Esophagus (tissue), 2 donors: ENCODE measurements at places on chromosomes 3 and 15. TPM values are rescaled to one million over a fixed set of nuclear protein-coding genes. Genes with fewer than 3 reads are reported as not detected.

CACNA1D gene
- polyA plus RNA-seq, result 0.61 TPM

CHL1 gene
- polyA plus RNA-seq, result 3.4 TPM

EFHB gene
- polyA plus RNA-seq, result 1.7 TPM

GRAMD2A gene
- polyA plus RNA-seq, result 1.1 TPM

LXN gene
- polyA plus RNA-seq, result 7.0 TPM

CLSTN2 gene
- polyA plus RNA-seq, result 0.20 TPM

NAA50 gene
- polyA plus RNA-seq, result 24.7 TPM

MAP2K1 gene
- 68.1 TPM for polyA plus RNA-seq

CNTN6 gene
- polyA plus RNA-seq, result not detected

SLC12A1 gene
- not detected for polyA plus RNA-seq

PTX3 gene
- 0.40 TPM for polyA plus RNA-seq

IGSF11 gene
- polyA plus RNA-seq, result 0.95 TPM

LRRC31 gene
- polyA plus RNA-seq, result not detected

ZMYND10 gene
- 0.35 TPM for polyA plus RNA-seq

C3orf22 gene
- polyA plus RNA-seq, result not detected

LSMEM2 gene
- 0.07 TPM for polyA plus RNA-seq
